ENCODE measurements at places on chromosomes 1 and 21.

GRCh38 chr1:177164380-177165068 lies at the start of gene ASTN1:
Gene ASTN1, minus strand, starts transcription at chr1:177164712. Its CDS starts 36 bp downstream, at chr1:177164676.
- DNase-seq: no peak

- DNase-seq: no peak
Observed at GRCh38 chr1:246092136-246092535, 414.9 kb downstream of the SMYD3 start.

- DNase-seq: no peak
Observed at GRCh38 chr1:37995751-37996345, 6.0 kb upstream of the SF3A3 start.

GRCh38 chr1:93448292-93448982 lies 519 bp downstream of the FNBP1L start:
- no peak for DNase-seq

- no peak for DNase-seq
Observed at GRCh38 chr1:9758559-9759121, 65.1 kb downstream of the CLSTN1 start.

DNA sequence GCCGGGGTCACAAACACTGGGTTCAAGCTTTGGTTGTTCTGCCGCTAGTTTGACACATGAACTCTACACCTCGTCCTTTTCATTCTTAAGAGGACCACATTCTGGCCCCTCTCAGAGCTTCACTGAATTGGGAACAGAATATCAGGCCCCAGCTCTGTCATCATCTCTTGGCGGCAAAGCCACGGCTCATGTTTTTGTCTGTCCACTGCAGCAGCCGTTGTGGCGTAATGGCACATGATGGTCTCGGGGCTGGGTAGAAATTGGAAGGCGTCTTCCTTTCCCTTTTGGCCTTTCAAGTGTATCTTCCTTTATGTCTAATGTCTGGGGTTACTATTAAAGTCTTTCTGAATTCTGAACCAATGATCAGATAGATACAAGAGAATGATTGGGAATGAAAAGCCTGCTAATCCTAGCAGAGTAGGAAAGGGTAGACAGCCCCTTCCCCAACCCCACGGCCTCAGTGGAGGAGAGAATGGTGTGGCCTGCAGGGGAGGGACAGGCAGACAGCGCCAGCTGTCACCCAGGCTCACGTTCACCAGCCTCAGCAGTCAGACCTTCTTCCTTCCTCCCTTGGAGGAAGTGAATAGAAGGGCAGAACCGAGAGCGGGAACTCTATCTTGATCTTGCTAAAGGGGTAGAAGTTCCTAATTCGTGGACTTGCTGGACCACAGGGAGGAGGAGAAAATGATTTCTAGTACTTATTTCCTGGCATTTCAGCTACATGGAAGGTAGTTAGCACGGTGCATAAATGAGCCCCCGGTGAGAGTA lies 498.1 kb downstream of the KIF26B start:
- DNase-seq: no peak

DNA sequence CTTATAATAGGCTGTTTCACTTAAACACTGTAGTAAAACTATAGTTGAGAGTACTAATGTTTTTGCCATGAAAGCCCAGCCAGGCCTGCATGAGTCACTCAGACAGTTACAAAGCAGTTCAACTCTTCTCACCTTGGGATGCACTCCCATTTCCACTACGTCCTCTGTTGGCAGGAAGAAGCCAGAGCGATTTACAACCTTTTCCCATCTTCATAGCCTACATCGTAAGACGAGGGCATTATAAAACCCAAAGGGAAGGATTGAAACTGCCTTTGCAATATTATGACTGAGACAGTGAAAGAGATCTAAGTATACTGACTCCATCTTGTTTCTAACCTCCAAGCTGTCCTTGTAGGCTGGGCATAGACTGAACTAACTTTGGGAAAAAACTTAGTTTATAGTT lies 71.8 kb upstream of the CSF1 start:
- no peak for DNase-seq
